ENCODE measurements at places on chromosomes 7 and 10. TPM values are rescaled to one million over a fixed set of nuclear protein-coding genes. Genes with fewer than 3 reads are reported as not detected.

DNA sequence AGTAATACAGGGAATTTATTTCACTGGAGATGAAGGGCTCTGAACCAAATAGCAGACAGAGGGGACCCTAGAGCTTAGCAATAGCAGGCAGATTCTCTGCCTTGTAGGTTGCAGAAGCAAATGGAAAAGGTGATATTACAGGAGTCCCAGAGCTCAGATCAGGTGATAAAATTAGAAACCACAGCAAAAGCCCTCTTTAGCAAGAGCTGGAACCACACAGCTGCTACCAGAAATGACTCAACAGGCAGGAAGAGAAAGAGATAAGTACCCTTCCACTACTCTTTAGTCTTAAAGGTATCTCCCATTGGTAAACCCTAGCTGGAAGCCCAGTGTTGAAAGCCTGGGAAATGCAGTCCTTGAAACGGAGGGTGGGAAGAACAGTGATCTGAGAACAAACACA is 535.6 kb upstream of the GHITM start:
- peak; percentile 0 for DNase-seq

DNA sequence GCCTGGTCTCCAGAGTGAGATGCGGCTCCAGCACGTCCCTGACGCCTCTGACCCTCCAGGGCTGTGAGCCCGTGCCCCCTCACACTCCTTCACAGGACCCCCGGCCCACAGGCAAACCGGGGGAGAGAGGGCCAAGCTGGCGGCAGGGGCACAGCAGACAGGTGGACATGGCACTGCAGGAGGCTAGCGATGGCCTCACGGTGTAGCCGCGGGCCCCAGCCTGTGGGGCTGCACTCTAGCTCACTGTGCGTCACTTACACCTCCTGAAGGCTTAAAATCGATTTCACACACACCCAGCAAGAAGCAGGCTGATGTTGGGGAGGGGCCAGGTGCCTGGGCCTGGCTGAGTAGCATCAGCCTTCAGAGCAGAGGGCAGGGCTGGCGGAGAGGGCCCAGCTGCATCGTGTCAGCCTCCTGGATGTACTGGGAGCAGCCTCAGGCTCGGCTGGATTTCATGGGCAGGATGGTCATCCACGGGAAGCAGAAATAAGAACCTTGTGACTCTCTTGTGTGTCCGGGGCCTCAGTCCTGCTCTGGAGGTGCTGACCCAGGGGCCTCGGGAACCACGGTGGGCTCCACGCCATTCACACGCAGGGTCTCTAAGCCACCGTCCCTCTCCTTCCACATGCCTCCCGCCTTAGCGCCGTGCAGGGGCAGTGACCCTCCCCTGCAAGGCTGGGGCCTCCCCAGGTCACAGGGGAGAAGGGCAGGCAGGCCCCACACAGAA is 19.4 kb upstream of the KNDC1 start:
- no peak for DNase-seq

DNA sequence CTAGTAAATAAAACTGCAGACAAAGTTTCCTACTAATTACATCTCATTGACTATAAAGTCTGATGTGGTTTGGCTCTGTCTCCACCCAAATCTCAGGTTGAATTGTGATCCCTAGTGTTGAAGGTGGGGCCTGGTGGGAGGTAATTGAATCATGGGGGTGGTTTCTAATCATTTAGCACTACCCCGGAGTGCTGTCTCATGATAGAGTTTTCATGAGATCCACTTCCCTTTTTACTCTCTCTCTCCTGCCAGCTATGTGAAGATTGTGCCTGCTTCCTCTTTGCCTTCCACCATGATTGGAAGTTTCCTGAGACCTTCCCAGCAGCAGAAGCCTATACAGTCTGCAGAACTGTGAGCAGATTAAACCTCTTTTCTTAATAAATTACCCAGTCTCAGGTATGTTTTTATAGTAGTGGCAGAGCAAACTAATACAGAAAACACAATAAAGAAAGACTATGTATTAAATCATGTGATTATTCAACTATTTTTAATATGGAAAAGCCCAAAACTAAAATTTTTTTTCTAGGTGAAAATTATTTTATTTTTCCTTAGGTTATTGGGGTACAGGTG is 232.1 kb downstream of the FZD1 start:
- DNase-seq = no peak

GRCh38 chr7:106598663-106599342 is 62.2 kb downstream of the CCDC71L start:
- DNase-seq = peak; percentile 65

The AGAP5 gene
- 2.9 TPM for total RNA-seq

The GHRHR gene
- total RNA-seq = not detected

Data from fibroblast of the aortic adventitia (primary cell).